Amniotic stem cell (primary cell): ENCODE measurements at places on chromosomes 3 and 15.

DNA sequence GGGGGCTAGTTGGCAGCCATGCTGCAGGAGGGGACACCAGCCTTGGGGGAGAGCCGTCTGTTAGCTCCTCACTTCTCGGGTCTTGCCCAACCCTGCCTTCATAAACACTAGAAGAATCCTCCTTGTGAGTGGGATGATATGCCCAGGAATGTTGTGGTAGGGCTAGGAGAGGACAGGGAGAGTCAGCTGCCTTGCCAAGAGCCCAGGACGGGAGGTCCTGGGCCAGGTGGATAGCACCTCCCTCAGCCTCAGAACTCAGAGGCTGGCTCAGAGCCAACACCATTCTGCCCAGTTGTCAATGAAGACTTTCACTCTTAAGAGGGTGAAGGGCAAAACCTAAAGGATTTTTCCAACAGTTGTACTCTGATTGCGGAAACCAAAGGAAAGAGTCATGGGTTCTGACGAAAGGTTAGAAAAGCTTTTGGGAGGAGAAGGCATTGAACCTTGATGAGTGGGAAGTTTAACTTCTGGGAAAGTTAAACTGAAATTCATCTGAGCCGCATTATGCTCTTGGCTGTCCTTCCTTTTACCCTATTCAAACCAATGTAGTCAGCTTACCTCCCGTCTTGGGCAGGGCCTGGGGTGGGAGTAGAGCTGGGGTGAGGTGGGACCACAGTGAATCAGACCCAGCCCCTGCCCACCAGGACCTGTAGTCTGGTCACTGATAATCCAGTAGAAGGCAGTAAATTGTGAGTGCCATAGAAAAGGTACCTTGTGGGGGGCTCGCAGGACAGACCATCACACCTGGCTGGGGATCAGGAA lies 81.9 kb downstream of the FAM43A start:
- no peak for DNase-seq

DNA sequence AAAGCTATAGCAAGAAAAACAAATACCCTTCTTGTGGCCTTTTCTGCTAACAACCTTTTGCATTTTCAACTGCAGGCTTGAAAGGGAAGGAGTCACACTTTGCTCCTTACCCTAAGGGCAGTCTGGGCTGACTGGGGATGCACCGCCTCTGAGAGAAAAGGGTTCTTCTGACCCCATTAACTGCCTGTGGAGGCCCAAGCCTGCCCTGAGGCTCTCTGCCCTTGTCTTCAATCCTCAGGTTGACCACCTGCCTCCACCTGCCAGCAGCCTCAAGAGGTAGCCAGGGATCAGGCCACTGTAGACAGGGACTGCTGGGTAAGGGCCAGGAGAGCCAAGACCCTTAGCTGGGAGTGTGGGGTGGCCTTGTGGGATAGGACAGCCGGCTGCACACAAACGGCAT lies 93.8 kb downstream of the SQOR start:
- no peak for DNase-seq

GRCh38 chr15:73600413-73601335 lies 32.5 kb downstream of the NPTN start:
- no peak for DNase-seq

DNA sequence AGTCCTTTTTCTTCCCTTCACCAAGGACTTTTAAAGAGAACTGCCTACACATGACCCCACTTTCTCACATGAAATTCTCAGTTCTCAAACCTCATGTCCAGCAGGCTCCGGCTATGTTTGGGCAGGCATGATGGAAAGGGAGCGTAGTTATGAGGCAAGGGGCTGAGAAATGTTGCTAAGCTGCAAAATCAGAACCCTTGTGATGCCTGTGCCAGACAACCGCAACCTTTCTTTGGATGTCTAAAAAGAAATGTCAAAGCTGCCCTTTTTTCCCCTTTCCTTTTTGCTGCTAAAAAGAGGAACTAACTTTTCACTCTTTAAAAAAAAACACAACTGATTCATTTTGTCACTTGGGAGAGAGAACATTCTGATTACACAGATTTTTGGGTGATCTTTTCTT lies 19.2 kb downstream of the GNB4 start:
- DNase-seq = no peak

DNA sequence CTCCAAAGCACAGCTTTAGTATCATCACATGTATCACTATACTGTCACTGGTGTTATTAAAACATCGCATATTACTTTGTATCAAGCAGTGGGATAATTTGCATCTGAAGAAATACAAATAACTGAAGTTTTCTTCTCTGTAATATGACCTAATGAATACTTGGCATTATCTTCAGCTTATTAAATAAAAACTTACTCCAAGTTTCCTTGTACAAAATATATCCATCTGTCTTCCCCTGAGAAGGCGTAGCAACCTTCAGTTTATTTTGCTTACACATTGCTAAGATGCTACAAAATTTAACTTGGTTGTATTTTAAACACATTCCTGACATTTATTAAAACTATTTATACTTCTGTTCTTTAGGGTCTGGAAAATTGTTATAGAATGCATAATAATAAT lies 13.7 kb downstream of the FGF7 start:
- no peak for DNase-seq

GRCh38 chr3:151419806-151420205 lies 35.3 kb upstream of the P2RY12 start:
- DNase-seq = no peak

- DNase-seq = no peak
Observed at GRCh38 chr15:51025454-51025846, 69.3 kb downstream of the TNFAIP8L3 start.

GRCh38 chr3:36403661-36404060 lies 23.4 kb downstream of the STAC start:
- DNase-seq = no peak

DNA sequence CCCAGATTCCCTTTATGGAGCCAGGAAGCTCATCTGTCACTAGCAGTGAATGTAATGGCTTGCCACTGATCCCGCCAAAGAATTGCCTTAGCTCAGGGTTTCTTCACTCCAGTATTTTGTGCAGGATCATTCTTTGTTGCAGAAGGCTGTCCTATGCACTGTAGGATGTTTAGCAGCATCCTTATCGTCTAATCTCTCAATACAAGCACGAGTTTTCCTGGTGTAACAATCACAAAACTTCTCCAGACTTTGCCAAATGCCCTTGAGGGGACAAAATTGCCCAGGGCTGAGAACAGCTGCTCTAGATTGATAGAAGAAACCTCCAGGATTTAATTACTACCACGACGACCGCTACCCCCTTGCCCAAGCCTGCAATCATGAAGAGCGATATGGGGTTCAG lies 6.8 kb upstream of the SHQ1 start:
- DNase-seq = no peak

DNA sequence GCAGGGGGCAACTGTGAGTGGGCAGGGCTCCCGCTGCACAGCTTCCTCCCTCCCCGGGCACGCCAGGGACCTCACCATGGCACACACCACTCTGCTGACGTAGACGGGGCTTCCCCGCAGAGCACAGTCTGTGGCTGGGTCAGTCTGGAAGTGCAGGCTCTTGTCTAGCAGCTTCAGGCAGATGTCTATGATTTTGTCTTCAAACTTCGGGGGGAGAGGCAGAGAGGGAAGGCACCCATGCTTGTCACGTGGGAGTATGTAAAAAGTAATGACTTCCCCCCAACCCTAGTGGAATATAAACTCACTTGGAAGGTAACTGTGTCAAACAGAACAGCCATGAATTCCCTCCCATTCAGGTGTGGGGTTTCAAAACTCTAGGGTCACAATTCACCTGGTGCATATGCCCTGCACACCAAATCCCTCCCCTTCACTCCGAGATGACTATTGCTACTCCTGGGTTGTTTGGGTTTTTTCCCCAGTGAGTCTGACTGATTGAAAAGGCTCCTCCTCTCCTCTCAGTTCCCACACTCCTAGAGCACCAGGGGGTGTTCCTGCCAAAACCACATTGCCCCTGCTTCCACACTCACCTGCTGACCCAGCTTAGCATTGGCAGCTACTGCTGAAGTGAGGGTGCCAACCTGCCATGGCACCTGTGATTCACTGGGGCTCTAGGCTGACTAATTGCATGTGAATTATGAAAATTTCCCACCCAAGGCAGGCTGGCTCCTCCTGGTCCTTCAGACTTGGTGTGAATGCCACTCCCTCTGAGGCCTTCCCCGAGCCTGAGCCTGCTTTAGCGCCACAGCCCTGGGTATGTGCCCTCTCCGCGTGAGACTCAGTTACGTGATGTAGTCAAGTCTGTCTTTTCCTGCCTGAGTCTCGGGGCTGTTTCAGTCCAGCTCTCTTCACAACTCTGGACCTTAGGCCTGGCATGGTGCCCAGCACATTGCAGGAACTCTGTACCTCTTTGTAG lies 13.0 kb downstream of the TGM5 start:
- no peak for DNase-seq

DNA sequence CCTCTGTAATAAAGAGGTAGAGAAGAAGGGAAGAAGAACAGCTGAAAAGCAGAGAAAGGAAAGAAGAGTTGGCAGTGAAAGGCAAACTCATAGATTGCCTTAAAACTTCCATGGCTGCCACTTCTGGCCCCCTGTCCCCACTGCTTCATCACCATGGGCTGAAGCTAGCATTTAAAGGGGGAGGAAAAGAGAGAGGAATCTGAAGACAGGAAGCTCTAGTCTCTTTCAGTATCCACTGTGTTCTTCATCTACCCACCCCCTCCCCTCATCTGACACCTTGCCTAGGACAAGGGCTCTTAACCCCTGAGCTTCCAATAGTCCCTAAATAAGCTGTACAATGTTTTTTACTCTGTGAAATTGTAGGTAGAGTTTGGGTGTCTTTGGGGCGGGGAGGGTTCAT lies 60.6 kb downstream of the ALCAM start:
- DNase-seq = no peak

- DNase-seq = no peak
Observed at GRCh38 chr3:129606636-129607390, at the start of gene PLXND1. PLXND1 (minus strand) TSS chr3:129606676; CDS start chr3:129606639, 37 bp downstream.

DNA sequence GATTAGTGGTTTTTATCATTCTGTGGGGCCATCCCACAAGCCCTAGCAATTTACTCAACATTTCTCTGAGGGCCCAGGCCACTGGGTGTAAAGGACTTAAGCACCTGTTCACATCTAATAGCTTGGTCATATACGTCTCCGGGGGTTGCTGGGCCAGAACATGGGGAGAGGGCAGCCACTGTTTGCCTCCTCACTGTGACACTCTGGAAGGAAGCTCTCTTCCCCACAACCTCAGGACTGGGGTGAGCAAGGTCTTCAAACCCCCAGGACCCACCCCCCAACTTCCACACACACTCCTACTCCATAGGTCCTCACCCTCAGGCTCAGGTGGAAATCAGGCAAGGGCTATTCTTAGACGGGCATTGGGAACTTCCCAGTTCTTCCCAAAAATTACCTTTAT lies 28.9 kb downstream of the C3orf20 start:
- no peak for DNase-seq

DNA sequence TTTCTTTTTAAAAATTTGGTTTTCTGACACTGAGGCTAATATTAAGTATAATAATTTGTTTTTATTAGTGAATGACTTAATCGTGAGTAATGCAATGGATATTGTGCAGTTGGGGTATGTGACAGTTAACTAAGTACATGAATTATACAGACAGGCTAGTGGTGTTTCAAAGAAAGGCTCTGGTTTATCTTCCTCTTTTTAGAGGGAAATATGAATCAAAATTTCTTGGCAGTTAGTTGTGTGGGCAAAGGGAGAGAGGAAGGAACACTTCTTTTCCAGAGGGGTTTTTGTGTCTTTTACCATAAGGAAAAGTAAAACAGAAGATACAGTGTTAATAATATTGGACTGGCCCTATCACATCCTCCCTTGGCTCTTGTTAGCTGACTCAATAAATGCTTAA lies 2.7 kb downstream of the ZNF654 start:
- DNase-seq = no peak

DNA sequence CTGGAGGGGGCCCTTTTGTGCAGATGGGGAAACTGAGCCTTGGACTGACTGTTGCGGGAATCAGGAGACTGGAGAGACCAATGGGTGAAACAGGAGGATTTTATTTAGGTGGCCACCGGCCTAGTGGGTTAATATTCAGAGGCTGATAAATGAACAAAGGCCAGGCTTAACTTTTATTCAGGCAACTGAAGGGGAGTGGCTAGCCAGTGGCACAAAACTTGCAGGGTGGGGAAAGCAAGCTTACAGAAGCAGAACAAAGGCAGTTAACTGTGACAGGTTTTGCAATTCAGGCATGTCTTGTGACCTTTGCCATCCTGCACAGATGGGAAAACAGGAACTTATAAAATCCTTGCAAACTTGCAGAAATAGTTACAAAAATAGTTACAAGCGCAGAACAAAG lies 24.9 kb upstream of the ACAD9 start:
- no peak for DNase-seq

- DNase-seq = no peak
Observed at GRCh38 chr15:98794748-98795147, 146.4 kb downstream of the IGF1R start.

DNA sequence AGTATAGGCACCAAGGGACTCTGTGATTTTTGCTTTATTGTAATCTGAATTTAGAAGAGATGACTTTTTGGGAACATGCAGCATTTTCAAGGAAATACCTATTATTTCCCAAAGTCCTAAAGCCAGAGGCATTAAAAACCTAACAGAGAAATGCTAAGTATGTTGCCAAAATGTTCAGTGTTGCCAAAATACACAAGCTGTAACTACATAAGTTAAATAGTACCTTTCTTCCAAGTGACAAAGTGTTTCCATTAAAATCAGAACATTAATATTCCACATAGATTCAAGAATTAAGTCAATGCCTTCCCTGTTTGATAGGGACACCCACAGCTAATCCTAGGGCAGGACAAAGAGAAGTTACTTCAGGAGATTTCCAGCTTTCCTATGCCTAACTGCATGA lies 42.0 kb downstream of the MKRN2 start:
- DNase-seq = no peak

DNA sequence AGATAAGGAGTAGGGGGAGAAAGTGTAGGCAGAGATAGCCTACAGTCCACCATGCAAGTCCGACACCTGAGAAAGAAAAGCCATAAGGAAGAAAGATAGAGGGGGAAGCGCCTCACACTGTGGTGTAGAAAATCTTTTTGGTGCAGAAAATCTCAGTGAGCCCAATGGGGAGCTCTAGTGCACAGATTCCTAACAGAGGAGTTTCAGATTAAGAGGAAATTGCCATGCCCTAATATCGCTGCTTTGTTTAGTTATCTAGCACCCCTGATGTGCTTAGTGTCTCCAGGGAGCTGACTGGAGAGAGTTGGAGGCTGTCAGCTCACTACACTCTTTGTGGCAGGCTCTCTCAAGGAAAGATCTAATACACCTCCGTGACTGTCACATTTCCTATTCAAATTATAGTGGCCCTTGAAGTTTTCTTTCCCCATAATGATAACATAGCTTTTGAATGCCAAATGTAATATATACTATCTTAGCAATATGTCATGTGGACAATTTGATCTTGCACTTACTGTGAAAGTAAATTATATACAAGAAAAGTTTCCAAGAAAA lies 33.7 kb downstream of the CGGBP1 start:
- no peak for DNase-seq

DNA sequence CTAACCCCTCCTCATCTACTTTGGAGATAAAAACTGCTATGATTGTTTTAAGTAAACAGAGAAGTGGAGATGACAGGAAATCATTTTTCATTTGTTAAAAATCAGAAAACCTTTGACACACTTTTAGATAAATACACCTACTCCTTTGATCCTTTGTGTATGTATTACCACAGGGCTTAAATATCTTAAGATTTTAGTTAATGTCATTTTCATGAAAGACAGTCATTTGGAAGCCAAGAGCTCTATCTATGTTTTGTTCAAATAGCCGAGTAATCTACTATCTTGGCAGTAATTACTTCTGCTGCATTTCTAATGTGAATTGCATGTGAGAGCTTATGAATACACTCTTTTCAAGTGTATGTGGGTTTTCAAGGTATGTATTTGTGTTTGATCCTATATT lies 2.0 kb downstream of the ARPP21 start:
- no peak for DNase-seq

GRCh38 chr3:105781871-105782270 lies 86.9 kb downstream of the CBLB start:
- no peak for DNase-seq

- DNase-seq = no peak
Observed at GRCh38 chr3:145326666-145327065, 834.3 kb downstream of the PLOD2 start.
